ENCODE measurements at places on chromosomes 2 and 18.

DNA sequence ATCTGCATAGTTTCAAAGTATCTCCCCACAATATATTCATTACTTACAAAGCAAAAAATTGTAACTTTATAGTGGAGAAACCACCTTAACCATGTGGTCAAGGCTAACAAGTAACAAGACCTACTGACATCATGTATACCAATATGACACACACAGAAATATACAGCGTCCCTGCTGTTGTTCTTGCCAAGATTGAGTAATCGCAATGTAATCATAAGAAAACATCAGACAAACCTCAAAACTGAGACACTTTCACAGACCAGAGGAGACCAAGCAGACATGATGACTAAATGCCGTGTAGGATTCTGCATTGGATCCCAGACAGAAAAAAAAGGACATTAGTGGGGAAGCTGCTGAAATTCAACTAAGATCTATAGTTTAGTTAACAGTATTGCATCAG, 123.0 kb downstream of the ACAA2 start:
- peak; percentile 40 for DNase-seq

DNA sequence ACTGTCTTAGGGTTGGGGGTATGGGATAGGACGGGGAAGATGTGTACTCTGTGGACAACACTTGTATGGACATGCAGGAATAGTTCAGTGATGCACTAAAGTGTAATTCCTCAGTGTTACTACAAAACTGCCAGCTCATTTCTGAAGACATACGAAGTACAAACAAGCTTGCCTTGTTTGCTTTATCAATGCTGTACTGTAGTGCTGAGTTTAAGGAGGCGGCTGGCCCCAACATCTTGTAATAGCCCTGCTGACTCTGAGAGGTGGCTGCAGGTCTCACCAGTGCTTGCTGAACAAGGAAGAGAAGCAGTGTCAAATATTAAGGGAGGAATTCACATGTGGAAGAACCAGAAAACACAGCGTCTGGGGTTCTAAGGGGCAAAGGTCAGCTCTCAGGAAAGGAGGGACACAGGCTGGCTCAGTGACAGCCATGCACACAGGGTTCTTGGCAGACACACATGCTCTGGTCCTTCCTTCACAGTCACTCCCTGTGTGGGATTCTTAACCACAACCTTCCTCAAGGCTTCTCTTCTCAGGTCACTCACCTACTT, 39.8 kb upstream of the EVA1A start:
- no peak for DNase-seq

DNA sequence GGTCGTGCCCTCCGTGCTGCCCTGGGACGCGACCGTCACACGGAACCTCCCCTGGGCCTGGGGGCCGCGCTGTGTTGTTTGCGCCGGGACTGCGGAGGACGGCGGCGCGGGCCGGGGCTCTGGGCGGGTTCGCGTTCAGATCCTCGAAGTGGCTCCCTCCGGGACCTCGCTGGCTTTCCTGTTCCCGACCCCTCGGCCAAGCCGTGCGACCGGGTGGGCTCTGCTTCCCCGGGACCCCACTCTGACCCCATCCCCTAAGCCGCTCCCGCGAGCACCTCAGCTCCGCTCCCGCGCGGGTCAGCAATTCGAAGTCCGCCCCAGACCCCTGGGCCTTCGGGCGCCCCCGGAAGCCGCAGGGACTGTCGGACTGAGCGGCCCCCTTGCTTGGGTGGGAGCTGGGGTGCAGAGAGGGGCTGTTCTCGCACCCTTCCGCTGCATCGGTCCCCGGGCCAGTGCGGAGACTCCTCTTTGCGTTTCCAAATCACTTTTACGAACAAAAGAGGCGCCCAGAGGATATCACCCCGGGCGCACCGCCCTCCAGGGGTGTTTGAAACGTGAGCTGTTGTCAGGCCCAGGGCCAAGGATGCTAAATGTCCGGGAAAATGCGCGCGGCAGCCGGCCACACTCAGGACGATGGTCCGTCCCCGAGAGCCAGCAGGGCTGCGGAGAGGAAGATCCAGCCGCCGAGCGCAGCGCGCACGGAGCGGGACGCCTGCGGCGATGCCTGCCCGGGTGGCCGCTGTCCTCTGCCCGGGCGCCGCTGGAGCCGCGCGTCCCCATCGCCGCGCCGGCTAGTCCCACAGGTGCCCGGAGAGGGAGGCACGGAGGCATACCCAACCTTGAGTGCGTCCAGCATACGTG, 73.5 kb downstream of the ZCCHC2 start:
- no peak for DNase-seq

DNA sequence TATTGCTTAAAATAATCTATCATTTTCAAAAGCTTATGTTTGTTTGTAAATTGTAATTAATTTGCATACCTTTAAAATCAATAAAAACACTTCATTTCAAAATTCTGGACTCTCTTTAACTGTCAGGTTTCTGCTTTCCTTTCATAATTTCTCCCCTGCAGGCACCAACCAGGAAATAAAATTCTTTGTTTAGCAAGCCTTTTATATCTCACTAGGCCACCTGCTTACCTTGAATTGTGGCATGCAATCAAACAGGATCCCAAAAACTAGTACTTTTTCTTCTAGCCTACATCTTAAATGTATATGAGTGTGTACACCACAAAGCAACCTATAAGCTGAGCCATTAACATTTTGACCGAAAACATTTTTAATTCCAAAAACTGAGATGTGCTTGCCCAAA, 233.1 kb downstream of the NR4A2 start:
- DNase-seq: no peak

DNA sequence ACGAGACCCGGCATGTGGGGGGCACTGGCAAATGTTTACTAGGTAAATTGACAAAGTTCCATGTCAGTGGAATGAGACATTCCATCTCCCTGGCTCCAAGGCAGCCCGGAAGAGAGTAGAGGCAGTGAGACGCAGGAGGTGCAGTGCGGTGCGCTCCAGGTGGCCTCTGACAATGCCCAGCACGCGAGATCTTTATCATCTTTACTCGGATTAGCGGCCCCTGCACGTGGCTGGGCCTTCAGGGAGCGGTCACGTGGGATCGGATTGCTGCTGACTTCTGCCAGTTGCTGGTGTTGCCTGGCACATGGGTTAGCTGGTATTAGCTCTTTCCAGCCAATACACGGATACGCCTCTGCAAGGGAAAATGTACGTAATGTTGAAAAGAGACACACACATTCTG, 151.2 kb upstream of the ALKAL2 start:
- DNase-seq: no peak

- peak; percentile 94 for DNase-seq
Measured at GRCh38 chr2:187547353-187547979, 6.8 kb downstream of the TFPI start.

DNA sequence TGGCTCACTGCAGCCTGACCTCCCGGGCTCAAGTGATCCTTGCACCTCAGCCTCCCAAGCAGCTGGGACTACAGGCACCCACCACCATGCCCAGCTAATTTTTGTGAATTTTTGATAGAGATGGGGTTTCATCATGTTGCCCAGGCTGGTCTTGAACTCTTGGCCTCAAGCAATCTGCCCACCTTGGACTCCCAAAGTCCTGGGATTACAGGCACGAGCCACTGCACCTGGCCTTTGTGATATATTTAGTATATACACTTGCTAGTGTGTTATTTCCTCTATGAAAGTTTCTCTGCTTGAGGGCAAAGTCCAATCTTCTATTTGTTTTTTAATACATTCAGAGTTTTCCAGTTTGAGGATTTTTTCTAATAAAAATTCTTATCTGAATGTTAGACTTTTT, 119.3 kb downstream of the GALNT3 start:
- no peak for DNase-seq

- DNase-seq: peak; percentile 7
Measured at GRCh38 chr2:129160879-129161278, 818.6 kb upstream of the RAB6C start.

- peak; percentile 11 for DNase-seq
Measured at GRCh38 chr18:58716060-58716756, 44.9 kb downstream of the MALT1 start.

- no peak for DNase-seq
Measured at GRCh38 chr18:51516478-51517038, 319.1 kb upstream of the MEX3C start.

- DNase-seq: peak; percentile 52
Measured at GRCh38 chr2:235555371-235555770, 61.5 kb downstream of the AGAP1 start.

DNA sequence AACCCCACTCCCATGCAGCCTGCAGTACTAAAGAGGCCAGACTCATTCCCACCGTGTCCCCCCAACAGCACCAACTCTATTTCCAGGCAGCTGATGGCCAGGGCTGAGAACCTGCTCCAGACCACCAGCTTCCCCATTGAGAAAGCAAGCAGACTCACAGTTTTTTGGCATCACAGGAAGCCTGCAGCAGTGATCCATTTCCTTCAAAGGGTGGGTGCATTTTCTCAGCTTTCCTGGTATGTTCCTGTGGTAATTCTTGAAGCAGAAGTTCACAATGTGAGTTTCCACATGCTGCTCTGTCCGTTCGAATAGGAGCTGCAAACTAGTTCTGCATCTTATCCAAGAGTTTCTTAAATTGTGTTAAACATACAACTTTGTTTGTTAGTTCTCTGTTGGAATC, 1249.6 kb upstream of the FAM98A start:
- no peak for DNase-seq

- DNase-seq: no peak
Measured at GRCh38 chr2:232487385-232488096, at the start of gene ECEL1. TSS of gene ECEL1 (minus strand) at chr2:232487834. CDS start at chr2:232486653, 1,181 bp downstream.

GRCh38 chr2:54382601-54383000, 73.5 kb upstream of the SPTBN1 start:
- DNase-seq: no peak

- no peak for DNase-seq
Measured at GRCh38 chr2:61220768-61221167, 58.8 kb downstream of the C2orf74 start.

DNA sequence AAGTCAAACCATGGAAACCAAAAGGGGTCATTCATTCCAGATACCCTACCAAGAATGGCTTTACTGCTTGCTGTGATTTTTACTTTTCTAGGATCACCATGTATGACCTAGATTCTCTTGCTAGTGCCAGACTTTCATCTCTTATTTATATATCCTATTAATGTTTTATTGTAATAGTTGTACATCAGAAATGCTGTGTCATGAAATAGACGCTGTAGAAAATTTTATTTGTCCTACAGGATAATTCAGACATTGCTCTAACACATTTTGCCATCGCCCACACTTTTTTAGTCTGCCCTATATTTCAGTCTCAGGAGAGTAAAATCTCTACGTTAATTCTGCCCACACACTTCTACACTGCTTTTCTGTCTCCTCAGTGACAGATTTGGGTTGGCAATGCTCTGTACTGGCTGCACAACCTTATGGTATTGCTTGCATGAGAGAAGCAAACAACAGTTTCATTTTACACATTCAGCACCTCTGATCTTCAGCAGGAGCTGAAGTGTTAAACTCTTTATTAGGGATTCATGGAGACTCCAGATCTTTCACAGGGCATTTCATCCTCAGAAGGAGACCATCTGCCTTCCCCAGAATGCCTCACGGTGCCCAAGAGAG, 871.8 kb upstream of the CHAC2 start:
- no peak for DNase-seq

GRCh38 chr18:35180455-35180854, 60.4 kb upstream of the ZNF397 start:
- peak; percentile 5 for DNase-seq

DNA sequence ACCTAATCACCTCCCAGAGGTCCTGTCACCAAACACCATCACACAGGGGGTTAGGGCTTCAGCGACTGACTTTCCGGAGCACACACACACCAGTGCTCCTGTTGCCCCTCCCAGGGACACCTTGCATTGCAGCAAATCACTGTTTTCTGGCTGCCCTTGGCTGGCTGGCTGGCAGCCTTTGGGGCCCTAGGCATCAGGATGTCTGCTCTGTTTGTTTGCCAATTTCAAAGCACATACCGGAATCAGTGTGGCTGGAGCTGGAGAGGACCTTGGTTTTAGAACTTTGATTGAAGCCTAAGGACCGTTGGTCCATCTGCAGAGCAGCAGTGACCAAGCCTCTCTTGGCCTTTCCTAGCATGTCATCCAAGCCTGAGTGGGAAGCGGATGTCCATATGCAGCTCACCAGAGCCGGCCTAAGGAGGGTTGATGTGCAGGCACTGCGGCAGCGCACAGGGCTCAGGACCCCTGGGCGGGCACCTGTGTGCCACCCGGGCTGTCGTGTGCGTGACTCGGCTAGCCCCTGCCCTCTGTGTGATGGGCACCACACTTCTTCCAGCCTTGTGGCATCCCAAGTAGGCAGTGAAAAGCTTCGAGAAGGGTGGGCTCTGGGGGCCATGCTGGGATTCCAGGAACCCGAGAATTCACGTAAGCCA, 62.1 kb downstream of the GBX2 start:
- DNase-seq: no peak

- no peak for DNase-seq
Measured at GRCh38 chr2:241851325-241852115, 7.2 kb downstream of the PDCD1 start.

DNA sequence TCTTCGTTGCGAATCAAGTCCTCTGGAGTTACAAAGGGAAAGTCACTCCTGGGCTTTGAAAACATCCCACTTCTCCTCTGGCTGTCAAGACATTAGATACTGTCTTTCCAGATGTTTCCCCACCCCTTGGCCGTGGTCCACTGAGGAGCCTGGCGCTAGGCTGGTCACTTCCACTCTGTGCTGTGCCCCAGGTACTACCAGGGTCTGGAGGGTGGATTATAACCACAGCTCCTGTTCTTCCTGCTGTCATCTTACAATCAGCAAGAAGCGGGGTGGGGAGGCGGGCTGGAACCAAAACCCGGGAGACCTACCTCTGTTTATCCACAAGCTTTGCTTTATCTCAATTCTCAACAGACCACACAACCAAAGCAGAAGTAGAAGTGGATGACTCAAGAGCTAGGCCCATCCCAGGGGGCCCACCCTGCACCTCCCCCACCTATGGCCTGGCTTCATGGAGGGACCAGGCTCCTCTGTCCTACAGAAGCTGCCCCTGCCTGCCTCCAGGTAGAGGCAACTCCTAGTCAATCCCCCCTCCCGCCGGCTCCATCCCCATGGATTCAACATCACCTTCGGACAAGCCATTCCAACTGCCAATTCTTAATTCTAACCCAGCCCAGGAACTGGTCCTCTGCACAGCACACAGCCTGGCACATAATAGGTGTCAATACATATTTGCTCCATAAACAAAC, 17.8 kb downstream of the SMAD7 start:
- no peak for DNase-seq

DNA sequence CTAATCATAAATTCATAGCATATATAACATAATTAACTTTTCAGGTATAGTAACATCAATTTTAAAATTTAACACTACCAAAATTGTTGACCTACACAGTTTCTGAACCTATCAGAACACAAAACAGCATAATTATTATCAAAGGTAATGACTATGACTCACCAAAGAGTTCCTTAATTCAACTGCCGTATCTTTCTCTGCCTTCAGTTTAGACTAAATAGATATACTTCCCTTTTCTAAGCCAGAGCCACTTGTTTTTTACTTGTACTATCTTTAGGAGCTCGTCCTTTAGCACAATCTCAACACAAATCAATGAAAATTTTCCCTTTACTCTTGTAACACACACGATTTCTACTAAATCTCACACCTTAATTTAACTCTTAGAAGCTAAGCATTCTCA, 54.4 kb downstream of the CCDC88A start:
- peak; percentile 49 for DNase-seq

DNA sequence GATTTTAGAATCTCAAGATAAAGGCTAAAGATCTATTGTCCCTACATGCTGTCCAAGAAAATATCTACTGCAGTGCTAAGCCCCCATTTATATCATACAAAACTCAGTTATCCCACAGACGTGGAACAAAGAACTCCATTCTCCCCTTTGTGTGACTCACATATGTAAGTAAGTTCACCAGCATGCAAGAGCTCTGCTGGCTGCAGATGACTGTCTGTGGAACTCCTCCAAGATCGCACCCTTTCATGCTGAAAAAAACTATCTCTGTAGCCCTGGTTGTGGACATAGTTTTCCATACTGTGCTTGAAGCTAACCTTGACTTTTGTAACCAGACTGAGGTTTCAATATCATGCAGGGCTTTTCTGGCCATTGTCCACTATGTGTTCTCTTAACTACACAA, 207.1 kb downstream of the ZNF521 start:
- DNase-seq: no peak
